Endothelial cell of umbilical vein (primary cell): ENCODE measurements at places on chromosomes 3 and 15. TPM values are rescaled to one million over a fixed set of nuclear protein-coding genes. Genes with fewer than 3 reads are reported as not detected.

KCNAB1 gene
- total RNA-seq, result 11.7 TPM in 1 of 2 replicates, not detected in the other

GRCh38 chr3:101123081-101123480 lies 129.9 kb upstream of the ABI3BP start:
- no peak overlapping the region for H3K27ac ChIP-seq
- H3K27me3 ChIP-seq, result no peaks in the 10 kb centered on the region
- H3K36me3 ChIP-seq, result no peaks in the 10 kb centered on the region
- H3K4me3 ChIP-seq, result no peak overlapping the region
- no peak for DNase-seq
- peaks cover under 1% of the 10 kb centered on the region for H3K4me1 ChIP-seq

GRK7 gene
- total RNA-seq, result not detected in 2 replicates

IL17RE gene
- total RNA-seq, result 1.2 and 1.5 TPM in 2 replicates

GALNT15 gene
- 1.7 and 5.4 TPM in 2 replicates for total RNA-seq

OXTR gene
- 0.40 and 0.67 TPM in 2 replicates for total RNA-seq

DNA sequence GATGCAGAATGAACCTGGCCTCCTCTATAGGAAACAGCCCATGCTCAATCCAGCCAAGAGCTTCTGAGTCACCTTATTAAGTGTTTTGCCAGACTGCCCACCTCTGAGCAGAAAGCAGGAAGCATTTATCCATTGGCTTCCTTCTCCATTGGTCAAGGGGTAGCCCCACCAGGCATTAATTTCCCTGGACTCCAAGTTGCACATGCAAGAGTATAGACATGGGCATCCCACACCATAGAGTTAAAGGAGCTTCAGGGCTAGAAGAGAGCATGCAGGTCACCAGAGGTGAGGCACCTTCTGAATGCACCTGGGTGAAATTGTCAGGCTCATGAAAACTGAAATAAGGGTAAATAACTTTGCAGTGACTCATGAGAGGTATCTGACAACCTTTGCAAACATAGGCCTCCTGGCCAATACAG lies 230.8 kb upstream of the STAC start:
- H3K27ac ChIP-seq, result no peak overlapping the region
- no peak for DNase-seq
- H3K4me3 ChIP-seq, result no peak overlapping the region
- H3K4me1 ChIP-seq, result no peaks in the 10 kb centered on the region
